ENCODE measurements at places on chromosomes 13 and 19.

GRCh38 chr19:54141356-54141755 is 3.8 kb downstream of the CNOT3 start:
- no peak for DNase-seq

DNA sequence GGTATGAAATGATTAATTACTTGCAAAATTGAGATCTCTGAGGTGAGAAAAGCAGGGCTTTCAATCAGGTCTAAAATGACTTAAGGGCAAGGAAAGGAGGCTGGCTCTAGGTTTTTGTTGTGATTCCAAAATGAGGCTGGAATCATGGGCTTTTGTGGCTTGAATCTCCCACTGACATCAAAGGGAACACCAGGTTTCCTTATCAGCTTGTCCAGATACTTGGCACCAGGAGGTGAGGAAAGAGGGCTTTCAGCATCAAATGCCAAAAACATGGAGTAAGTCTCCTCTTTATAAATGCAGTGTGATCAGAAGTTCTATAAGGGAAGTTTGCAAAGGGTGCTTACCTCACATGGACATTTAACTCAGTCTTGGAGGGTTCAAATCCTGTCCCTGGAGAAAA is 402.3 kb downstream of the NDFIP2 start:
- no peak for DNase-seq

GRCh38 chr19:45975306-45976070 is 1.8 kb upstream of the NOVA2 start:
- DNase-seq: no peak

- no peak for DNase-seq
Observed at GRCh38 chr19:31100981-31101380, 248.3 kb downstream of the TSHZ3 start.

GRCh38 chr13:71546881-71547280 is 320.1 kb downstream of the DACH1 start:
- no peak for DNase-seq

GRCh38 chr13:33015241-33015668 is 968 bp upstream of the KL start:
- DNase-seq: no peak
